ENCODE measurements at places on chromosomes 11 and 22.

DNA sequence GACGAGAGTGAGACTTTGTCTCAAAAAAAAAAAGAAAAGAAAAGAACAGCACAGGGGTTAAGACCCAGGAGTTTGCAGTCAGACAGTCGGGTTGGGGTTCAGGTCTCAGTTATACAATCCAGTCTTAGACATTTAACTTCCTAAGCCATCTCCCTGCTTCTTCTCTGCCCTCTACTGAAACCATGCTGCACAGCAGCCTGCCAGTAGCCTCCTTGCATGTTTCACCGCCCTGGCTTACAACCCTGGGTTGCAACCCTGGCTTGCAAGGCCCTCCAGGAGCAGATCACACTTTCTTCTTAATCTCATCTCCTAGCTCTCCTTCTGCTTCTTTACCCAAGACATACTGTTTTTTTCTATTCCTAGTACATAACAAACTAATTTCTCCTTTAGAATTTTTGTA lies 5.9 kb upstream of the B3GAT3 start:
- DNase-seq: no peak

- DNase-seq: no peak
These were observed 5.5 kb upstream of the NEAT1 start for GRCh38 chr11:65416841-65417701.

DNA sequence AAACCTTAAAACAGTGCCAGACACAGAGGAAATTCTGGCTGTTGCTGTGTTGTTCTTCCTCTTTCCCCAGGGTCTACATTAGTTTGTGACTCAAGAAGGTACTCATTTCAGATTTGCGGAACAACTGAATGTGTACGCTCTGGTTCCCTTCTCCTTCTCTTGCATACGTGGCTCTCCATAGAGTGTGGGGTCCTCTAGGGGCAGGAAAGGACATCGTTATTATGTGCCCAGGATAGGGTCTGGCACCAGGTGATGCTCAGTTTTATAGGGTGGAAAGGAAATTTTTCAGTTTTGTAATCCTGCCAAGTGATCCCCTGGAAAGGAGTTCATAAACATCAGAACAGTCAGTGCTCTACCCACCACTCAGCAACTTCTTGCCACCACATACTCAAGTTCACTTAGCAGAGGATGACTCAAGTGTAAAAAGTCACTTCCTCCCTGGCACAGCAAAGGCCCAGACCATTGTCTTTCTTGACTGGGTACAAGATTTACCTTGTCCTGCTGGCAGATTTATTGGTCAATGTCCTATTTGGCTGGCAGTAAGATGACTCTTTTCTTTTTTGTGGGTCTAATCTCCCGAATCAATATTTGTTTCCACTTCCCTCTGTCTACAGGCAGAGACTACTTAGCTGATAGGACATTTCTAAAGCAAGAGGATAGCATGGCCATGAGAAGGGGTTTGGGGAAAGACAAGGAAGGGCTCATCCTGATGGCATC lies 246.0 kb upstream of the TENM4 start:
- DNase-seq: no peak

- no peak for DNase-seq
These were observed 6.6 kb downstream of the OR51F1 start for GRCh38 chr11:4763096-4763495.

DNA sequence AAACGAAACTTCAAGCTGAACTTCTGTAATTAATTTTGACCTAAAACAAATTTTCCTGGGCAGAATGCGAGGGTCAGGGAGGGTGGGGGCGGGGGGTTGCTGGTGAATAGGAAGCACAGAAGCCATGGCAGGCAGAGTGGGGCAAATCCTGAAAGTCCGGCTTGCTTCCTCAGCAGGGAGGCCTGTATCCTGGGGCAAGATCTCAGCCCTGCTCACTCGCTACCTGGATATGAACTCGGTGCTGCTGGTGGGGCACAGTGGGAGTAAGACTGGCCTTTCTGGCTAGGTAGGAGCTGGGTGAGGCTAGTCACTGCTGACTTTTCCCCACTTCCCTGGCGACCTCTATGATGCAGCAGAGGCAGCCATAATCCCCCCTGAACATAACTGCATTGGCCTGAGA lies 168.9 kb upstream of the CHORDC1 start:
- DNase-seq: no peak

DNA sequence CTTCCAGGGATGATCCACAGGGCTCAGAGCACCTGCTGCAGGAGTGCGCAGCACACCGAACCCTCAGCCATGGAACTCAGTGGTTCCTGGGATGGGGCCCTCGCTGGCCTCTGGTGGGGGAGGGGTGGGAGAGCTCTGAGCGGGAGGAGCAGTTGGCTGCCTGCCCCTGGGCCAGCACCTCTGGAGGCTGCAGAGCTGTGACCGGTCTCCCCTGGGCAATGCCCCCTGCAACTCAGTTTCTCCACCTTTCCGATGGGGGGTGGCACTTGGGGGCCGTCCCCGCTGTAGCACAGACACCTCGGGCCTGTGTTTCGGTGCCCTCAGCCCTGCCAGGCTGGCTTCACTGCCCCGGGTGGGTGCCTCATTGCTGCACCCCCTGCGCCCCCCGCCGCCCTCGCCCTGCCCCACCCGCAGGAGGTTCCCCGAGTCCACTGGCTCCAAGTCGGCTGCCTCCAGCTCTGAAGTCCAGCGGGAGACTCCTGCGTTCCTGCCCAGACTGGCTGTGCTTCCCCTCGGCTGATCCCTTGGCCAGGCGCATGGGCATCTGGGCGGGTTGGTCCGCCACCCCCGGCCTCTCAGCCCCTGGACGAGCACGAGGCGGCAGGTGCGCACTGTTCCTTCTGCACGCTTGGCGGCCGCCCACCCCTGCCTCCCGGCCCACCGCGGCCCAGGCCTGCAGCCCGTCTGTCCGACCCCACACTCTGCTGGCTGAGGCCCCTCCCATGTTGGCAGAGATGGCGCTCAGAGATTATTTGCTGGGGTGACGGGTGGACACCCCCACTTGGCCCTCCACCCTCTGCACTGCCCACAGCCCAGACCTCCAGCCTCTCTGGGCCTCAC lies 1.8 kb downstream of the MUC6 start:
- no peak for DNase-seq

- DNase-seq: no peak
These were observed 5.1 kb downstream of the FAM118B start for GRCh38 chr11:126216526-126217305.

DNA sequence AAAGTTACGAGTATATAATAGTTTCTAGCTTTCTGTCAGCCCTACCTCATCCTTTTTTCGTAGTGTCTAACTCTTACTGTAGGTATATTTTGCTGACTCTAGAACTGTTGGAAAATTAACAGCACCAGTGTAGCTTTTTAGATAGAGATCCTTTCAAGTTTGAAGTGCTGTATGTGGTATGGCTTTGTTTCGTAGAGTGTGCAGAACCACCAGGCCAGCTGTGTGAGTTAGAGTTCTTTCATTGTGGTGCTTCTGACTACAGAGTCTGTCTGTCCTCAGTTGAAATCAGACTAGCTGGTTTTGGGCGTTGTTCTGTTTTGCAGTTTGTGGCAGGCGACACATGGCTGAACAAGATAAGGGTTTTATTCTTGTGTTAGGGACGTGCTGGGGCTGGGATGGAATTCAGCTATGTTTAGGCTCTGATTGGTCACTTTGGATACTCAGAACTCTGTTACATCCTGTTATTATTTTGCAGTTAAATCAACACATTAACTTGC lies 3.2 kb downstream of the ARHGEF12 start:
- no peak for DNase-seq

- DNase-seq: no peak
These were observed 83.1 kb downstream of the PHF21B start for GRCh38 chr22:44926491-44927415.

DNA sequence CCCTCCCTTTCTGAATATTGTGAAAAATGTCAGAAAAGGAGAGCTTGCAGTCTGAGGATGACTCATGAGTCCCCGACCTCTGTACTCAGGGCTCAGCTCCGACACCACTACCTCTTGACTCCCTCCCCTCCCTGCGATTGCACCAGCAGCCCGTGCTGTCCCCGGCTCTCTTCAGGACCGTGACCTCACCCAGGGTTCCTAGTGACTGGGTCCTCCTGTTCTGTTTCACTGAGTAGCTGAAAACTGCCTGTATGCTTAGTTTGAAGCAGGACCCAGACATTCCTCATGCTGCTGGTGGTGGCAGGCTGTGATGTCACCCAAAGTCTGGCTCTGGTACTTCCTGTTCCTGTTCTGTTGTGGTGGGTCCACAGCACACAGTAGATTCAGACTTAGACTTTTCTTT lies 11.7 kb downstream of the PHRF1 start:
- DNase-seq: no peak

DNA sequence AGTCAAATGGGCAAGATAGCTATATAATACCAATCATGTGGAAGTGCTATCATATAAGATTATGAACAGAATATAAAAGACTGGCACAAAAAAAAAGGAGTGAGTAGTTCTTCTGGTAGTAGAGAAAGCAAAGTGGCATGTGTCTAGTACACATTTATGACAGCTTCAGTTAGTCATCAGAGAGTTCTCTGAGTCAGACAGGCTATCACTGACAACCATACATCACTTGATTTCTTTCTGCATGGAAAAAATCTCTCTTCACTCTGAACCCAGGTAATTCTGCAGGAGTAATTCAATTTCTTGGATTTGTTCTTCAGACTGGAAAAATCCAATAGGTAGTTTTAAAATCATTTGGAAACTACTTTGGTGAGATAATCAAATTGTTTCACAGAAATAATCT lies 286.8 kb upstream of the ANO3 start:
- DNase-seq: no peak

- no peak for DNase-seq
These were observed 36.3 kb upstream of the JAM3 start for GRCh38 chr11:134032501-134033091.

- no peak for DNase-seq
These were observed 607.9 kb upstream of the B3GAT1 start for GRCh38 chr11:135019899-135020298.

DNA sequence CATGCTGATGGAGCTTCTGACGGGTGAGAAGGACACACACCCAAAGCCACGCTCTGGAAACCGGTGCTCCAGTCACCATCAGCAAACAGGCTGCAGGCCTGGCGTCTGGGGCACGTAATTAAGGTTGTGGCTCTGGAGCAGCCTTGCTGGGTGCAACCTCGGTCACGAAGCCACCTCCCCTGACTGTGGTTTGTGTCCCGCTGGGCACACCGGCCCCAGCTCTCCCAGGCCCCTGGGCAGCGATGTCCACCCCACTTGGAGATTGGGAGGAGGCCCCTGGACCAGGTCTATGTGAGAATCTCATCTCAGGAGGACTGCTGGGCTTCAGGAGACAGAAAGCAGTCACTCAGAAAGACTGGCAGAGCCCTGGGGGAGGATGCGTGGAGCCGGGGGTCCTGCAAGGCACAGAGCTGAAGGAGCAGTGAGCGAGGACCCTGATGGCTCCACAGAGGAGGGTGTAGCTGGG lies 631.6 kb downstream of the BRD1 start:
- DNase-seq: no peak

DNA sequence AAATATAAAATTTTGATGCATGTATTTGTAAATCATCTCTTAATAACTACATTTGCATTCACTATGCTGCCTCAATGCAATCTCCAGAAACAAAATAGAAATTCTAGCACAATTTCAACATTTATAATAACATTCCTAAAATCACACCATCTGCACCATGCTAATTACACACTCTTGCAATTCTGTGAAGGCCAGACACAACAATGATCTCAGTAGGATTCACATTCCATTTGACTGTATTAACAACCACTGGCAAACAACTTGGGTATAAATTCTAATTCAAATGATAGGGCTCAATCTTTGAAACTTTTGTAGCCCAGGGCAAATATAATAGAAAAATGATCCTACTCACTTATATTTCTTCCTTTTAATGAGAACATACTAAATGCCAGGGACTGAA lies 25.9 kb downstream of the RAB6A start:
- no peak for DNase-seq

DNA sequence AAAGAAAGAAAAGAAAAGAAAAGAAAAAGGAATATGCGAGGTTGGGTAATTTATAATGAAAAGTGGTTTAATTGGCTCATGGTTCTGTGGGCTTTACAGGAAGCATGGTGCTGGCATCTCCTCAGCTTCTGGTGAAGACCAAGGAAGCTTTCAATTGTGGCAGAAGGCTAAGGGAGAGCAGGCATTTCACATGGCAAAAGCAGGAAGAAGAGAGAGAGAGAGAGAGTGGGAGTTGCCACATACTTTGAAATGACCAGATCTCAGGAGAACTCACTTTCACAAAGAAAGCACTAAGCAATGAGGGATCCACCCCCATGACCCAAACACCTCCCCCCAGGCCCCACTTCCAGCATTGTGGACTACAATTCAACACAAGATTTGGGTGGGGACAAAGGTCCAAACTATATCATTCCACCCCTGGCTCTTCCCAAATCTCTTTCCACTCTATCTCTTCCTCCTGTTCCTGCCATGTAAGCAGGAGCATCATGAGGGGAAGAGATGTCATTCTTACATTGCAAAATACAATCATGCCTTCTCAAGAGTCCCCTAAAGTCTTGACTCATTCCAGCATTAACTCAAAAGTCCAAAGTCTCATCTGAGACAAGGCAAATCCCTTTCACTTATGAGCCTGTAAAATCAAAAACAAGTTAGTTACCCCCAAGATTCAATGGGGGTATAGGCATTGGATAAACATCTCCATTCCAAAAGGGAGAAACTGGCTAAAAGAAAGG lies 38.9 kb downstream of the LINC01488 start:
- DNase-seq: no peak

DNA sequence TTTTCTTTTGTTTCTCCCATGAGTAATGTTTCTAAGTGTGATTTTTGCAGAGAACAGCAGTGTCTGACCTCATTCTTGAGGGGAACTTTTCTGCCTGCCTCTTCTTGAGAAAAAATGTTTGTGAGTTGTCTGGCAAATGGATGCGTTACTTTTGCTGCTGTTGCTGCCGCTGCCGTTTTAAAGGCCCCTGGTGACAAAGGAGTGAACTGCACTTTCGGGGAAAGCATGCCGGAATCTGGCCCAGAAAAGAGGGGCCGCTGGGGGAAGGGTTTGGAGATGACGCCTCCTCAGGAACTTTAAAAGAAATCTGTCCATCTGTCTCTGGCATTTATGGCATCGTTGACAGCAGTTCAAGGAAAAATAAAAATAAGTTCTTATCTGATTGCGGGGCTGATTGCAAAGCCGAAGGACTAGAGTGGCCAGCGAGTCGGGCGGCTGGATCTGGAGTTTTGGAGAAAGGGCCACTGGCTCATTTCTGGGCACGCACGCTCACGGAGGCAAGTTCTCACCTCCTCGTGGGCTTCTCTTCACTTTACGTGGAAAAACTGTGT lies 16.5 kb downstream of the ZBTB16 start:
- DNase-seq: no peak

DNA sequence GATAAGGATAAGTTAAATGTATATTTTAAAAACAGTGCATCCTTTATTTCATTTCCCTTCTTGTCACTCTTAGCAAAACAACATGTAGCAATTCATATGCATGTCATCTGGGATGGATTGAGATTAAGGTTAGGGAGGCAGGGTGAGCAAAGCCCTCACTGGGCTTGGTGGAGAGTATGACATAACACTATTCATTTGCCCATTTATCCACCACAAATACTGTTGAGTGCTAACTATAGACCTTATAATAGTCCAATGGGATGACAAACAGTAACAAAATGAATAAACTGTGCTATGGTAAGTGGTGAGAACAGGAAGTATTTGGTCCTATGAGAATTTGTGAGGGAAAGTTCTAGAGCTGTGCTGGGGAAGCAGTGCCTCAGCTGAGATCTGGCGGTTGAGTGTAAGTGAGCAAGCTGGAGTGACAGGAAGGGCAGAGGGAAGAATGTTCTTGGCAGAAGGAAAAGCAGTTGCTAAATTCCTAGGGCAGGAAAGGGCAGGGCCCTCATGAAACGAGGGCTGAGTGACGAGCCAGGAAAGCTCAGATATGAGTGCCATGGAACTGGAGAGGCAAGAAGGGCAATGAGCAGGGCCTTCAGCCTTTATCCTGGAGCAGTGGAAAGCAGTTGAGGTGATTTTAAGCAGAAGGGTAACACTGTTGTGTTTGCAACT lies 6.7 kb downstream of the HSD17B12 start:
- DNase-seq: no peak

GRCh38 chr11:5719703-5720495 lies 16.3 kb upstream of the OR56B1 start:
- DNase-seq: no peak

Measured in iPS DF 19.7 (cell line).